ENCODE measurements at places on chromosomes 5 and 9.

- no peak for DNase-seq
These were observed 571.2 kb downstream of the EFNA5 start for GRCh38 chr5:107099506-107099905.

DNA sequence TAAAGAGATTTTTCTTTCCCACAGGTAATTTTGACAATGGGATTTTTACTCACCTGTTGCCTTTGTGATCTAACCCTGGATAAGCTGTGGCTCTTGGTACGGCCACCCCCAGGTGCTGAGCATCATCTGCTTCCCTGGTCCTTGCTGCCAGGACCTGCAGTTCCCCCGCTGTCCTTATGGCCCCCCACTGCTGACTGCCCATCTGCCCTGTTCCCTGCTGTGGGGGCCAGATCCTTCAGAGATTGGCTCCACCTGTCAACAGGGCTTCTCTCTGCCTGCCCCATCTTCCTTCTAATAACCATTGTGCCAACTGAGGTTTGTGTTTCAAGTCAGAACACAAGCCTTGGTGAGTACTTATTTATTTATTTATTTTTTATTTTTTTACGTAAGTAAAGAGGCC, 183.3 kb downstream of the MAPKAP1 start:
- DNase-seq, result no peak

GRCh38 chr5:38807570-38808483, 38.0 kb upstream of the OSMR start:
- no peak for DNase-seq

- DNase-seq, result no peak
These were observed 17.9 kb upstream of the ZCCHC7 start for GRCh38 chr9:37102486-37102885.

- DNase-seq, result no peak
These were observed 97.7 kb upstream of the ANKRD55 start for GRCh38 chr5:56330806-56331205.

GRCh38 chr5:136527311-136527710, 162.0 kb upstream of the TRPC7 start:
- DNase-seq, result no peak

GRCh38 chr5:133799571-133800237, 168.7 kb downstream of the C5orf15 start:
- no peak for DNase-seq

DNA sequence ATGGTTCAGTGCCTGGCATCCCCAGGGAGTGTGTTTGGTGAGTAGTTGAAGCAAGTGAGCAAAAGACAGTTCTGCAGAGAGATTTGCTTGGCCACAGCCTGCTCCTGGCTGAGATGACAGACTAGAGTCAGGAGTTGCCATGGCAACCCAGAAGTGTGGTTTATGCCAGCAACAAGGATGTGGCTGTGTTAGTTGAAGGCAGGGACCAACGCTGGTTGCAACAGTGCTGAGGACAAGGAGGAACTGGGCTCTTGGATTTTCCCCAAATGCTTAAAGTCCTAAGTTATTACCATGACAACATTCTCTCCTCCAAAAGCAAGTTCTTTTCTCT, 2.7 kb downstream of the NXNL2 start:
- no peak for DNase-seq

- DNase-seq, result no peak
These were observed 153.5 kb downstream of the SLC28A3 start for GRCh38 chr9:84187090-84187489.

GRCh38 chr5:51043745-51044144, 339.5 kb upstream of the ISL1 start:
- DNase-seq, result no peak

GRCh38 chr9:129909851-129910250, 74.6 kb downstream of the USP20 start:
- DNase-seq, result no peak

GRCh38 chr9:85269811-85270210, 471.9 kb downstream of the AGTPBP1 start:
- no peak for DNase-seq

DNA sequence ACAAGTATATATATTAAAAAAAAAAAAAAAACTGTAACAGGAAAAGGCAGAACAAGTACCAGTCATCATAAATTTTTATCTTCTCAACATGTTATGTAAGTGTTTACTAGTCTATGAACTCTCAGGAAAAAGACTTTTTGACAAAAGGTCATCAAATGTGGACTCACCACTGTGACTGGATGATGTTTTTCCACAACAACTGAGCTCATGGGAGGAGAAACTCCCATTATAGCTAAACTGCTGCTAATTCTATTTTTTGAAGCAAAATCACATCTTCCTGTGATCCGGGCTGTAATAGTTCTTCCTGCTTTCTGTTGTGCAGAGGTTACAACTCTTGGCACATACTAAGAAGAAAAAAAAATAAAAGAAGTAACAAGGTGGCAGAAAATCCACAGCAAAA, 39.6 kb downstream of the POC5 start:
- DNase-seq, result no peak

GRCh38 chr5:37437711-37438110, 58.6 kb downstream of the WDR70 start:
- no peak for DNase-seq

GRCh38 chr9:107175041-107175440, 108.0 kb upstream of the RAD23B start:
- no peak for DNase-seq

All from NCI-H1930 (cell line).